Gastrocnemius medialis (tissue), 4 donors: ENCODE measurements at places on chromosomes 12 and 14. TPM values are rescaled to one million over a fixed set of nuclear protein-coding genes. Genes with fewer than 3 reads are reported as not detected.

- H3K27ac ChIP-seq: no peak overlapping the region
- H3K27me3 ChIP-seq: no peaks in the 10 kb centered on the region
- DNase-seq: no peak
These were observed 2.7 kb downstream of the CMTM5 start for GRCh38 chr14:23379366-23380196.

DNA sequence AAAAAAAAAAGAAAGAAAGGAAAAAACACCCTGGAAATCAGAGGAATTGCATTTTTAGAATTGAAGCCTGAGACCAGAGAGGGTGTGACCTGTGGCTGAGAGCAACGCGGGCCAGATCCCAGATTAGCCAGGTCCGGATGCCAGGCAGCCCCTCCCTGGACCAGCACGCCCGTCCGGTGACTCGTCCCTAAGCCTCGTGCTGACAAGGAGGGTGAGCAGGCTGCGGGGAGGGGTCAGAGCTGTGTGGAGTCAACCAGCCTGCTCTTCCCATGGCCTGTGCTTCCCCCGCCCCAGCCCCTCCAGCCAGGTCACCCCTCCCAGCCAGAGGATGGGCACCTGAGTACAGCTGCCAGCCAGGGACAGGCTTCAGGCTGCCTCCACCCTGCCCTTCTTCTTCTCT, 4.2 kb upstream of the KLC1 start:
- no peaks in the 10 kb centered on the region for H3K27me3 ChIP-seq
- H3K27ac ChIP-seq: peak overlapping the region; percentile 62
- DNase-seq: peak; percentile 69
- H3K4me3 ChIP-seq: no peak overlapping the region

RAD51AP1 gene
- total RNA-seq: 1.7 TPM

- H3K27ac ChIP-seq: peak overlapping the region; percentile 95
- H3K27me3 ChIP-seq: no peaks in the 10 kb centered on the region
- no peaks in the 10 kb centered on the region for H3K36me3 ChIP-seq
These were observed 549 bp downstream of the GPHN start for GRCh38 chr14:66508547-66508845.

GRCh38 chr12:56161690-56162351, 3.7 kb downstream of the MYL6 start:
- no peaks in the 10 kb centered on the region for H3K36me3 ChIP-seq
- no peak overlapping the region for H3K4me3 ChIP-seq
- DNase-seq: no peak
- H3K4me1 ChIP-seq: peaks cover 42% of the 10 kb centered on the region
- H3K27me3 ChIP-seq: no peaks in the 10 kb centered on the region

DNA sequence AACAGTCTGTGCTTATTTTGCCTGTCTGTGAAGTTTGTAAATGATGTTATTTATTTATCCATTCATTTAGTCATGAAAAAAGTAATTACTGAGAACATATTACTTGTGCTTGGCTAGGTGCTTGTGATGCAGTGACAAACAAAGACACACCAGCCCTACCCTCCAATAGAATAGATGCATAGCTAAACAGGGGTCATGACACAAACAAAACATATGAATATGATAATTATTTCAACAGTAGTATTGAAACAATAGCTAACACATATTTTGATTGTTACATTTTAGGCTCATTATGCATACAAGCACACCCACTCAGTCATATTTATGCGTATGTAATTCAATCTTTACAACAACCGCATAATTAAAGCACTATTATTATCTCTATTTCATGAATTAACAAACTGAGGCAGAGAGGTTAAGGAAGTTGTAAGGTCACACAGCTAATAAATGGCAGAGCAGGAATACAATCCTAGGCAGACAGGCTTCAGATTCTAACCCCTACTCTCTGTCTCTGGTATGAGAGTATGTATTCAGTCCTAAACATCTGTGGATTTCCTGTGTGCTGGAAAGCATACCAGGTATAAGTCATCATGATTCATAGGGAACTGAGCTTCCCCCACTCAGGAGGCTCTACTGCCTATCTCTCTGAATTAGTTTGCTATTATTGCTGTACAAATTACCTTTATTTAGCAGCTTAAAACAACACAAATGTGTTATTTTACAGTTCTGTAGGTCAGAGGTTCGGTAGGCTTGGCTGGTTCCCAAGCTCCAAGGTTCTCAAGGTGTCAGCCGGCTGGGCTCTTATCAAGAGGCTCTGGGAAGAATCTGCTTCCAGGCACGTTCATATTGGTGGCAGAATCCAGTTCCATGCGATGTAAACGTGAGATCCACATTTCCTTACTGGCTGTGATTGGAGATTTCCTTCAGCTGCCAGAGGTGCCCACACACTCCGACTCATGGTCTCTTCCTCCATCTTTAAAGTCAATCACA, 509.4 kb downstream of the GALC start:
- H3K4me1 ChIP-seq: no peaks in the 10 kb centered on the region
- H3K4me3 ChIP-seq: no peak overlapping the region
- H3K36me3 ChIP-seq: no peaks in the 10 kb centered on the region
- no peak overlapping the region for H3K27ac ChIP-seq
- no peaks in the 10 kb centered on the region for H3K27me3 ChIP-seq
- no peak for DNase-seq

DNA sequence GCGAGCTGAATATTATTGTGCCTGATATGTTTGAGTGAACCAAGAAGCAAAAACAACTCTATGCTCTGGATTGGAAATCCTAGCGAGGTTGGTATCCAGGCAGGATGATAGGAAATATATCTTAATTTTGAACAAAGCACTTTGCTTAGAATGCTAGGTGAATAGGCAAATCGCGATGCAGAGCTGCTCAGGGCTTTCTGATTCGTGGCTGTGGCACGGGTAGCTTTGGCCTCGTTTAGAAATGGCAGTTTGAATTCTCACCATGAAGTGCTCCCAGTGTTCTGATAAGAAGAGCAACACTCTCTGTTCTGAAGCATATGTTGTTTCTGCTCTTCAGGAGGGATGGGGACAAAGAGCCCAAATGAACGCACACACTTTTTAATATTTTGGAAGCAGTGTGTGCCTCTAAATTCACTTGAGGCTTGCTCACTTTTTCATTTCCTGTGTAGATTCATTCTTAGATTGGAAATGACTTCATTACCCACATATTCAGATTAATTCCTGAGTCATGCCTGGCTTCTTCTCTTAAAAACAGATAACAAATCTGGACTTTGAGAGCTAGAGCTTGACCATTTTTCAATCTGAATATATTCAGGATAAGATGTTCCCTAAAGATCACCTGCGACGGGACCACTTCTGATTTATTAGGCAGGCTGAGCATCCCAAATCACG, 200.9 kb downstream of the RPAP3 start:
- no peaks in the 10 kb centered on the region for H3K36me3 ChIP-seq
- no peaks in the 10 kb centered on the region for H3K4me1 ChIP-seq
- no peak overlapping the region for H3K27ac ChIP-seq
- no peak overlapping the region for H3K4me3 ChIP-seq
- H3K27me3 ChIP-seq: no peaks in the 10 kb centered on the region

DIO2 gene
- 30.1 TPM for total RNA-seq

- H3K36me3 ChIP-seq: no peaks in the 10 kb centered on the region
- H3K27ac ChIP-seq: no peak overlapping the region
These were observed 9.0 kb downstream of the ASIC1 start for GRCh38 chr12:50066402-50066801.

NANOG gene
- total RNA-seq: 0.10 TPM

KLRC3 gene
- not detected for total RNA-seq

PLEK2 gene
- total RNA-seq: not detected

DNA sequence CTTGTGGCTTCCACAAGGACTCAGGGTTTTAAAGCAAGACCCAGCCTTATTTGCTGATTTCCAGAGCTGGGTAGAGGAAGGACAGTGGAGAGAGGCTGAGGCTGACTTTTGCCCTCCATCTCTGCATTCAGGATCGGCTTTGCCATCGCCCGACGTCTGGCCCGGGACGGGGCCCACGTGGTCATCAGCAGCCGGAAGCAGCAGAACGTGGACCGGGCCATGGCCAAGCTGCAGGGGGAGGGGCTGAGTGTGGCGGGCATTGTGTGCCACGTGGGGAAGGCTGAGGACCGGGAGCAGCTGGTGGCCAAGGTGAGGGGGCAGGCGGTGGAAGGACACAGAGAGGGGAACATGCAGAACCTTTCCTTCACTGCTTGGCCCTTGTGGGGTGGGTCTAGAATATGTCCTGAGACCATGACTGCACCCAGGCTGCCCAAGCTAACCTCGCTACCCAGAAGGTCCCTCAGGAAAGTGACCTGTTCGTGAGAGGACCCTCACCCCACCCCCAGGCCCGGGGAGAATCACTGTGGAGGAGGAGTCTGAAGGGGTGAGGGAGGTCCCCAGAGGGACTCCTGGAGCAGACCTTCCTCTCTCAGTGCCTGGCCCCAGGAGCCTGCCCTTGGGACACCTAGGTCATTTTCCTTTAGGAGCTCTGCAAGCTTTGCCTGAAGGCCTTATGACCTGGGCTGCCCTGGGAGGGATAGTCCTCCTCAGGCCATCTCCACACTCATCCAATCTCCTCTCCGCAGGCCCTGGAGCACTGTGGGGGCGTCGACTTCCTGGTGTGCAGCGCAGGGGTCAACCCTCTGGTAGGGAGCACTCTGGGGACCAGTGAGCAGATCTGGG, 3.1 kb downstream of the DHRS2 start:
- H3K4me1 ChIP-seq: no peaks in the 10 kb centered on the region
- no peaks in the 10 kb centered on the region for H3K27me3 ChIP-seq
- H3K36me3 ChIP-seq: no peaks in the 10 kb centered on the region
- DNase-seq: no peak

GRCh38 chr14:59301354-59301753, 112.9 kb downstream of the DAAM1 start:
- no peak for DNase-seq
- H3K4me1 ChIP-seq: peaks cover 14% of the 10 kb centered on the region
- H3K4me3 ChIP-seq: no peak overlapping the region
- H3K27me3 ChIP-seq: no peaks in the 10 kb centered on the region
- H3K27ac ChIP-seq: no peak overlapping the region
- no peaks in the 10 kb centered on the region for H3K36me3 ChIP-seq

- H3K4me1 ChIP-seq: no peaks in the 10 kb centered on the region
- peaks cover 82% of the 10 kb centered on the region for H3K27me3 ChIP-seq
- H3K36me3 ChIP-seq: no peaks in the 10 kb centered on the region
- H3K4me3 ChIP-seq: peak overlapping the region; percentile 45
- H3K27ac ChIP-seq: peak overlapping the region; percentile 2
- DNase-seq: no peak
These were observed 627 bp downstream of the TESC start for GRCh38 chr12:117098361-117099217.

GRCh38 chr12:119202544-119202943, 23.8 kb downstream of the HSPB8 start:
- H3K4me1 ChIP-seq: peaks cover 22% of the 10 kb centered on the region
- no peaks in the 10 kb centered on the region for H3K36me3 ChIP-seq
- no peak overlapping the region for H3K4me3 ChIP-seq
- H3K27me3 ChIP-seq: no peaks in the 10 kb centered on the region

TAMALIN gene
- total RNA-seq: 13.9 TPM

- H3K27me3 ChIP-seq: no peaks in the 10 kb centered on the region
- no peak for DNase-seq
- no peak overlapping the region for H3K27ac ChIP-seq
- H3K4me3 ChIP-seq: no peak overlapping the region
- no peaks in the 10 kb centered on the region for H3K4me1 ChIP-seq
These were observed 49.8 kb downstream of the B4GALNT3 start for GRCh38 chr12:509500-509899.

PTGER2 gene
- not detected for total RNA-seq

SYCP3 gene
- not detected for total RNA-seq

DNA sequence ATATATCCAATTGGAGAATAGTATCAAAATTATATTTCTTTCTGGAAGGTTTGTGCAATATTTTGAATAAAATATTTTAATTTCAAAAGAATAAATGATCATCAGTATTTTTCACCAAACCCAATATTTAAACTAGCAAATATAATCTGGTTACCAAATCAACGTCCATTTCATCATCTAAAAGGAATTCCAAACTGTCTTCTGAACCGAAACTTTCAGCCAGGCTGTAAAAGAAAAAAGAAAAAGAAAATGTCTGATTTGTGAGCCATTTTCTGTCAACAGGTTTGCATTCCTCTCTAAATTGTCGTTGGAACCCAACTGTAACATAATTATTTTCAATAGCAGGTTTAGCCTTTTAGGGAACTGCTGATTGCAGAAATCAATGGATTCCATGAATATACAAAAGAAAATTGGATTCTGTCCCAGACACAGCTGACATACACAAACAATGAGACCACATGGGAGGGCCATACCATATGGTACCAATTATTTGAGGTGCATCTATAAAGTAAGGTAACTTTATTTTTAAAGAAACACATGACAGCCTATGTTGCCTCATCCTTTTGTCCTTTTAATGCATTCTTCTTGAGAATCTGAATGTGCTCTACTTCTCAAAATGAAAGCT, 22.7 kb downstream of the SNRPF start:
- H3K4me1 ChIP-seq: peaks cover 5% of the 10 kb centered on the region
- H3K36me3 ChIP-seq: no peaks in the 10 kb centered on the region
- no peaks in the 10 kb centered on the region for H3K27me3 ChIP-seq
- no peak overlapping the region for H3K4me3 ChIP-seq
- no peak for DNase-seq

DNA sequence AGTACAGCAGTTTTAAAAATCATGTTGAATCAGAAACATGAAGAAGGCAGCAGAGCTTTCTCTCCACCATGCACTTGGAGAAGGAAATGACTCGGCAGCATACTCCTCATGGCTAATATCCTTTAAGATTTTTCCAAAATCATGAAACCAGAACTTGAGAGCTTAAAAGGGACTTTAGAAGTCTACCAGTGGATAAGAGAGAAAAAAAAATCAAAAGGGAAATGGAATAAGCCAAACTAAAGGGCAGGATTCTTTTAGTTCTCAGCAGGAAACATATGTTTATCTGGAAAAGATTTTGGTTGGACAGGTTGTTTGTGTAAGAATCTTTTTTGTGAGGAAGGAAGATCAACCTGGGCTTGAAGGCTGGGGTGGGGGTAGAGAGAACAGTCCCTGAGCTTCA, 111.8 kb downstream of the PRKCH start:
- H3K4me3 ChIP-seq: no peak overlapping the region
- H3K27me3 ChIP-seq: no peaks in the 10 kb centered on the region
- no peak overlapping the region for H3K27ac ChIP-seq
- no peaks in the 10 kb centered on the region for H3K36me3 ChIP-seq

GRCh38 chr14:54312166-54312801, 84.5 kb upstream of the CDKN3 start:
- no peaks in the 10 kb centered on the region for H3K4me1 ChIP-seq
- no peak overlapping the region for H3K4me3 ChIP-seq
- no peaks in the 10 kb centered on the region for H3K36me3 ChIP-seq
- H3K27me3 ChIP-seq: no peaks in the 10 kb centered on the region
- DNase-seq: no peak
- no peak overlapping the region for H3K27ac ChIP-seq

- no peaks in the 10 kb centered on the region for H3K36me3 ChIP-seq
- no peak for DNase-seq
These were observed 253.2 kb downstream of the CACNA1C start for GRCh38 chr12:2306012-2306411.

GRCh38 chr12:103771466-103771865, 69.6 kb downstream of the NT5DC3 start:
- H3K4me3 ChIP-seq: no peak overlapping the region
- H3K27me3 ChIP-seq: no peaks in the 10 kb centered on the region
- DNase-seq: no peak
- peaks cover 5% of the 10 kb centered on the region for H3K4me1 ChIP-seq
